NCI-H1417 treated with DMSO at 0.1 percent for 48 hours (cell line): ENCODE measurements at places on chromosomes 5 and 9.
A peak's percentile ranks its signal among the peaks of the same experiment; 100 is the strongest.

DNA sequence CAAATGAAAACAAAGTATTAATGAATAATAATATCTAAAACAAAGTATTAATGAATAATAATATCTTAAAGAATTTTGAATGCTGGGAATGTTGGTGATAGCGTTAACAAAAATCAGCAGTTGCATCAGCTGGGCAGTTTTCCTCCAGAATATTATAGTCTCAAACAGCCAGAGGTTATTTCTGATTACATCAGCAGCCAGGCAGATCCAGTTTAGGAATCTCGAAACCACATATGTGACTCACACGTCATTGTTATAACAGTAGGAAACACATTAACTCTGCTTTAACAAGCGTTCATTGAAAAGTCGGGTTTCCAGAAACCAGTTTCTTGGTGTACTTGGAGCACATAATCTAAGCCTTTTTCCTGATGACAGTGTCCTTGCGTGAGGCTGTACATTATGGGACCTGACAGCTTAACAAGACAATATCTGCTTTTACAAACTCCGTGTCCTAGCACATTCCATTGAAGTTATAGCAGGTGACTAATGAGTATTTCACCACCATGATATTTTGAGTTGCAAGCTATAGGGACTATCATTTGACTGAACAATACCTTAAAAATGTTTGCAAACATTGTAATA, 559.5 kb upstream of the KLF4 start:
- no peak for DNase-seq

DNA sequence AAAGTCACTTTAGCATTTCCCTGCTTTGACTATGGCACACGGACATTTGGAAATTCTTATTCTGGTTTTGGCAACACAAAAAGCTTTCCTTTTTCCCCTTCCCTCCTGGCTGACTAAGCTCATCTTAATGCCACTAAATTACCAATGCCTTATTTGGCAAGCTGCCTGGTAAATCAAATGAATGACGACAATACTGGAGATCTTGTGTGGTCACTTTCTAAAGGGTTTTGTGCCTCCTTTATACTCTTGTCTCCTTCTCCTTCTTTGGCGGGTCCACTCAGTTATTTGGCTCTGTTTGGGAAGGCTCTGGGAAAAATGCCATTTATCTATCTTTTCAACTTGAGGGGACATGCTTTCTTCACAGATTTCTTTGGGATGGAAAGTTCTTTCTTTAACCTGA, 34.9 kb downstream of the SH3GL2 start:
- no peak for DNase-seq

- no peak for DNase-seq
Observed at GRCh38 chr5:151480384-151481293, 33.2 kb downstream of the SLC36A1 start.

- DNase-seq: no peak
Observed at GRCh38 chr5:61050292-61050691, 105.3 kb downstream of the NDUFAF2 start.

DNA sequence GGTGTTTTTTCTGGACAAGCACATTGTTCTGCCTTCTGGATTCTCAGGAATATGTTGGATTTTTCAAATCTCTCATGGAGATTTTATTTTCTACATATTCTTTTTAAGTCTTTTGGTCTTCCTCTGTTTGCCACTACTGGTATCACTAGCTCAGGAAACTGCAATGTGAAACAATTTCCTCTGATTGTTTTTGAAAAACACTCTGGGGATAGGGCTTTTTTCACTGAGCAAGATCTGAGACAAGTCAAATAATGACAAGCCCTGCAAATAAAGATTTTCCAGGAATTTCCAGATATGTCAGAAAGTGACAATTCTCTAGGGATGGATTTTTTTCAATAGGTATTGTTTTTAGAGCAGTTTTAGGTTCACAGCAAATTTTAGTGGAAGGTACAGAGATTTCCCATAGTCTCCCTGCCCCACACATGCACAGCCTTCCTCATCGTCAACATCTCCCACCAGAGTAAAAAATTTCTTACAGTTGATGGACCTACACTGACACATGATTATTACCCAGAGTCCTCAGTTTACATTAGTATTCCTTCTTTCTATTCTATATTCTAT, 86.9 kb upstream of the TMEM161B start:
- no peak for DNase-seq

DNA sequence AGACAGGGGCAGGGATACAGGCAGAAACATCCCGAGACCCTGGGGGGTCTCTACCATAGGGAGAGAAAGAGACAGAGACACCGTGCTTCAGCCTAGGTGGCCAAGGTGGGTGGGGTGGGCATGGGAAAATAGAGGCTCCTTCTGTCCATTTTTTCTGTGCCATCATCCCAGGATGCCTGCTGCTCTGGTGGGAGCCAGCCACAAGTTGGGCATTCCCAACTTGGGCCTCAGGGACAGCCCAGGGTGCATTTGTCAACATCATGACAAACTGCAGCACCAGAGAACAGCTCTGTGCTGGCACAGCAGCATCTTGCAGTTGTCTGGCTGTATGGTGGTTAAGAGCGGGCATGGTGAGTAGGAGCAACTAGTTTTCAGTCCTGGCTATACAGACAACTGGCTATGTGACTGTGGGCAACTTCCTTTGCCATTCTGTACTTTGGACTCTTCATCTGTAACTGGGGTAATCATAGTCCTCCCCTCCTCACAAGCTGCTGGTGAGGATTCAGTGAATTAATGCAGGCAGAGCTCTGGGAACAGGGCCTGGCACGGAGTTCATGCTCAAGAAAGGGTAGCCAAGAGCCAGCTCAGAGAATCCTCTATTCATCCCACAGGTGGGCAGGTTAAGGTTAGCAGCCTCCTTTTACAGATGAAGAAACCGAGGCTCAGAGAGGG, 100.4 kb downstream of the RGS3 start:
- no peak for DNase-seq

DNA sequence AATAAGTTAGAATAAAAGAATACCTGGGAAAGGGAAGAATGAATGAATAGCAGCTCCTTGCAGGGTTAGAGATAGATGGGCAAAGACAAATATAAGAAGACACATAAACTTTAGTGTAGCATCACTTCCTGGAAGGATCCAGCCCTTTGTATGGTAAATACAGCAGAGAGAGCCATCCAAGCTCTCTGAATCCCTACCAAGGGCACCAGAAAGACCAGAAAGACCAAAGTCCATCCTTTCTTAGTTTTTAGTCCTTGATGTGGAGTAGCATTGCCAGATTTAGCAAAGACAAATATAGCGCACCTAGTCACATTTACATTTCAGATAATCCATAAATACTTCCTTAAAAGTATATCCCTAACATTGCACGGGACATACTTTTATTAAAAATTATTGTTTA, 56.1 kb upstream of the C9orf72 start:
- no peak for DNase-seq

DNA sequence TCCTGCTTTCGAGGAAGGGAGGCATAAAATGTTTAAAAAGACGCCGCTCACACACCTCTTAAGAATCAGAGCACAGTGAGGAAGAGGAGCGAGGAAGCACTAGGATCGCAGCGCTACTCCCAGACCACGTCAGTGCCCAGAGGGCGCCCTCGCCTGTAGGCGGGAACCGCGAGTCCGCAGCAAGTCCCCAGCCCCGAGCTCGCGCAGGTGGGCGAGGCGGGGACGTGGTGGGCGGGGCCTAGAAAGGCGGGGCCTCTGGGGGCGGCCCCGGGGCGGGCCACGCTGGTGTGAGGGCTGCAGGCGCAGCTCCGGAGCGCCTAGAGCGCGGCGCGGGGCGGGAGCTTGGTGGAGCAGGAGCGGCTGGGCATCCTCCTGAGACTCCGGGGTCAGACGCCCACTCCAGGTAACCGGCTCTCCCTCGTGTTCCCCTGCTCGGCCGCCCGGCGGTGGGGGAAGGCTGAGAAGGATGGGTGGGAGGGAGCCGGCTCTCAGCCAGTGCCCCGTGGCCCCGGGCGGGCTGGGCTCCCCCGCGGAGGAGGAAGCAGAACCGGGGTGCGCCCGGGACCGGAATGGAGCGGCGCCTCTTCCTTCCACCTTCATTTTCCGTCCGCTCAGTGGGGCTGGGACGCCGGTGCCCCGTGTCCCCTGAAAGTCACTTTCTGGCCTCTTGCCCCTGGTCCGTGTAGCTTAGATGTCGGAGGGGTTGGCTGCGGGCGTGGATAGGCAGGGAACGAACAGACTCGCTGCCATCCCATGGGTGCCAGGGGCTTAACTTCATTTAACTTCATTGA, at the start of gene GCNT1:
Gene GCNT1 (plus strand): TSS at position 280 of the 791 bp plus-strand sequence. CDS start 43,200 bp downstream, outside the sequence.
- peak; percentile 78 for DNase-seq

GRCh38 chr5:14351086-14351661, 208.0 kb downstream of the TRIO start:
- DNase-seq: no peak

DNA sequence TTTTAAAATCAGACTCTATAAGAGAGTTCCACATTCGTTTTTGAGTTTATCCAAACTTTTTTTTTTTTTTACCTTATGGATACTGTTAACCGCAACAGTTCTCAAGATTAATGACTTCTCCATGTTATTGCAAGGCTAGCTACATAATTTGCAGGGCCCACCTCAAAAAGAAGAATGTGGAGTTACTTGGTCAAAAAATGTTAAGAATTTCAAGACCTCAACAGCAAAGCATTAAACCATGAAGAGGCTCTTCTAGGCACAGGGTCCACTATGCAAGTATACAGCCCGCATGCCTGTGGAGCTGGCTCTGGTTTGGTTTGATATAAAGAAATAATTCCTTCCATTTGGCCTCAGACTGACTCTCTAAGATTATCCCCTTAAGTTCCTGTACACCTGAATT, 133.3 kb upstream of the TLX3 start:
- DNase-seq: no peak

- DNase-seq: no peak
Observed at GRCh38 chr5:54360925-54361662, 50.7 kb upstream of the ARL15 start.
